ENCODE measurements at places on chromosomes 2 and 18.

- DNase-seq = peak; percentile 58
These were observed 56.6 kb downstream of the ZNF804A start for GRCh38 chr2:184654945-184655344.

DNA sequence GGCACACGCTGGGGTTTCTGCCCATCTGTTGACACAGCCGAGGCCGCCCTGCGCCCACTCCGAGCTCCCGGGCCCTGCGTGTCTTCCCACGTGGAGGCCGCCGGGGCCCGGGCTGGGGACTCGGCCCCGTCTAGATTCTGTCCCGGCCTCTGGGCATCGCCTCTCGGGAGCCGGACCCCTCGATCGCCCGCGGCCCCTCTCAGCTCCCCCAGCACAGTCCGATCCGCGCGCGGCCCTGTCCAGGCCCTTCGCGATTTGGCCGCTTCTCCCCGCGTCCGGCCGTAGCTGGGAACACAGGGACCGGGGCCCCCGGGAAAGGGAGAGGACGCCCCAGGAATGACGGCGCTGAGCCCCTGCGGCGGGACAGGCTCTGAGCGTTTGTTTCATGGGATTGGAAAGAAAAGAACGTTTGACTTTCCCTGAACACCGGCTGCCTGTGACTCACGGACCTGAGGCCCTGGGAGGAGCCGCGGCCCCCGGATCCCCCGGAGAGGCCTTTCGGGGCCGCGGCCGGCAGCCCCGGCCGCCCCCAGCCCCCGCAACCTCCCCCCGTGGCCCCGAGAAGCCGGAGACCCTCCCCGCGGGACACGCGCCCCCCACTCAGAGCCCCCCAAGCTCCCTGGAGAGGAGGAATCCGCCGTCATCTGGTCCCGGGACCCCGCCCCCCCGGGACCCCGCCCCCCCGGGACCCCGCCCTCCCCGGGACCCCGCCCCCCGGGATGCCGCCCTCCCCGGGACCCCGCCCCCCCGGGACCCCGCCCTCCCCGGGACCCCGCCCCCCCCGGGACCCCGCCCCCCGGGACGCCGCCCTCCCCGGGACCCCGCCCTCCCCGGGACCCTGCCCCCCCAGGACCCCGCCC is 62.7 kb upstream of the CTDP1 start:
- peak; percentile 10 for DNase-seq

DNA sequence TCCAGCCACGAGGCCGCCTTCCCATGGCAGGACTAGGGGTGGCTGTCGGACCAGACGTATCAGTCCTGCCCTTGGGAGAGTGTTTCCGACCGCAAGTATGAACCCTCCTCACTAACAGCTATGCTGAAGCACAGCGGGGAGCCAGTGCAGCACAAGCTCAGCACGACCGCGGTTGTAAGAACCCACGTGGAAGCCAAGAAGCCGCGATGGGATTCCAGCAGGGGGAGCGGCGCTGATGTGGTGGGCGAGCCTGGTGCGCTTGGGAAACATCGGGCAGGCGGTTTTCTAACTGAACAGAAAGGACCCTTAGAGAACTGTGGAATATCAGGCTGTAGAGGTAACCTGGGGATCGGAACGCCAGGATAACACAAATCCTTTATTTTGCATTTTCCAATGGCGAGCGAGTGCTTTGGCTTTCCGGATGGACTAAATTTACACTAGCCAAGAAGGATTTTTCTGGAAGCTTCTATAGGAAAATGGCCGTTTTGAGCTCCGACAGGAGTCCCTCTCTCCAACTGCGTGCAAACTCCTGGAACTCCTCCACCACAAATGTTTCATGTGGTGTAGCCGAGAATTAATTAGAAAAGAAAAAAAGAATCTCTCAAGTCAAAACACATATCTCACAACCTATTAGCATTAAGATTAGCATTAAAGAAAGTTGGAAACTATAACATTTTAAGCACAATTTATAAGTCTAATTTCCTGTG is 132.0 kb upstream of the MYCN start:
- DNase-seq = no peak

- no peak for DNase-seq
These were observed 90.8 kb upstream of the HS6ST1 start for GRCh38 chr2:128409326-128410034.

- DNase-seq = no peak
These were observed 256.2 kb downstream of the PIEZO2 start for GRCh38 chr18:10893196-10893595.

- no peak for DNase-seq
These were observed 74.6 kb downstream of the COL5A2 start for GRCh38 chr2:189104934-189105333.

DNA sequence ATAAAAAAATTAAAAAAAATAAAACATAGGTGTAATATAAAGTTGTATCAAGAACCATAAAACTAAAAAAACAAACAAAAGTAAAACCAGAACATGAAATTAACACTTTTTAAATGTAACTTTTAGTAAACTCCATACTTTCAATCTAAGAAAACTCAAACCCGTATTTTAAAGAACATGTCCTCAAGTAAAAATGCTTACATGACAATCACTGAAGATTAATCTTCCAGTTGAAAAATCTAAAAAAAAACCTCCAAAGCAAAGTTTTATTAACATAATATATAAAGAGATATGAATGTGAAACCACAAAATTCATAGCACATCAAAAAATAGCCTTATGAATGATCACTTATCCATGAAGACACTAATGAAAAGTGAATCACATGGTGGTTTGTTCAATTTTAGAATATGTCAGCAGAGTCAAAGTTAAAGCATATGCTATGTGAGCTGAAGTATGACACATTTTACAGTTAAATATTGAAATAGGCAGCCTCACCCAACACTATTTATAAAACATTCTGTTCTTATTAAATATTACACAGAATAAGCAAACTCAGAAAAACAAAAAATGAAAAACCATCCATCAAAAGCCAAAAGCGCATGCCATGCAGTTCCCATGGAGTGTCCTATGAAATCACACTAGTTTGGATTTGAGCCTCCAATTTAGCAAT is 23.1 kb upstream of the CHAC2 start:
- DNase-seq = peak; percentile 4

All from AG10803 (cell line).